Prostate gland (tissue), 2 donors: ENCODE measurements at places on chromosomes 7 and 10.

- no peak for DNase-seq
Observed at GRCh38 chr10:27369880-27370279, 129.3 kb upstream of the ACBD5 start.

DNA sequence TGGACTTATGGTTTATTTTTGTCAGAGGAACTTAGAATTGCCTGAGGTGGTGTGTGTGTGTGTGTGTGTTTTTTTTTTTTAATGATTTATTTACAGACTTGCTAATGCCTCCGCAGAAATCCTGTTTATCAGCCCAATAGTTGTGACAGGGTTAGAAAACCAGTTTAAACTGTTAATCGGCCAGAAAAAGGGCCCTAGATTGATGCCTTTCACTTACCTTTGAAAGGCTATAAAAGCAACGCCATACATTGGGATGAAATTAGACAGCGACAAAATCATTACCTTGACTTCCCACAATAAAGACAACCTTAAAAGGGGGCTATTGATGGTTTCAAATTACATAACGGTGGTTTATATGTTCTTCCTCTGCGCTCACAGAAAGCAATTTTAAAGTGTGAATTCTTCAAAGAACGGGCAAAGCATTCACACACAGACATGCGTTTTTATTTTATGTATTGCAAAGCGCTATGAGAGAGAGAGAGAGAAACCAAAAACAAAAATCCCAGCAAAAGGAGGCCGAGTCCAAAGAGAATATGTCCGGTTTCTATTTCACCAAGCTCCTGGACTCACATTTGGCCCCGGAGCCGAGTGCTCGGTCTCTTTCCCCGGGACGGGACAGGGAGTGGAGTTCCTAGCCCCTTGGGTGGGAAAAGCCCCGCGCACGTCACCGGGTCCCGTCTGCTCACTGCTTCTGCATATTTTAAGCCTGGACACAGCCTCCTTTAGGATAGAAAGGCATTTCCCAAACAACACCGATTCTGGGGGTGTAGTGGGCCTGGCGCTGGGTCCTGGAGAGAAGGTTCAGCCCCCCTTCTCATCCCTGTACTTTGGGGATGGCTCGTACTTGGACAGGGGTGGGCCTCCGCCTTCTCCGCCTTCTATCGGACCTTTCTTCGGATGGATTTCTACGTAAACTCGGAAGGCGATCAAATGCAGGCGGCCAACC is 26.8 kb upstream of the VAX1 start:
- DNase-seq, result no peak

DNA sequence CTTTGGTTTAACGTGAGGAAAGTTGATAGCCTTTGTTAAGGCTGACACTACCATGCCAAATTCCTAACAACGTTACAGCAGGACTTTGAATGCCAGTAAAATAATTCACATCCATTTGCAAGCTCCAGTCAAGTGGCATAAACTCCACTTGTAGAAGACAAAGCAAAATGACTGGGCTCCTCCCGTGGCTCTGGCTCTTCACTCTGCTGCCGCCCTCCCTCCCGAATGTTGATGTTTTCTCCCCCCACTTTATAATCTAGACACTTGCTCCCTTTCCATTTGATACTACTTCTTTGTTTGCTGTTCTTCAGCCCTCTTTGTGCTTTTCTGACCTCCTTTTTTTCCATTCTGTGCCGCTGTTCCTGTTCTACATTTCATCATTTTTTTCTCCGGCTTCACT is 22.8 kb upstream of the ITGB8 start:
- DNase-seq, result no peak

- no peak for DNase-seq
Observed at GRCh38 chr7:77293046-77293445, 93.4 kb upstream of the FGL2 start.

GRCh38 chr7:867001-867405 is 9.4 kb upstream of the GET4 start:
- peak; percentile 82 for DNase-seq

DNA sequence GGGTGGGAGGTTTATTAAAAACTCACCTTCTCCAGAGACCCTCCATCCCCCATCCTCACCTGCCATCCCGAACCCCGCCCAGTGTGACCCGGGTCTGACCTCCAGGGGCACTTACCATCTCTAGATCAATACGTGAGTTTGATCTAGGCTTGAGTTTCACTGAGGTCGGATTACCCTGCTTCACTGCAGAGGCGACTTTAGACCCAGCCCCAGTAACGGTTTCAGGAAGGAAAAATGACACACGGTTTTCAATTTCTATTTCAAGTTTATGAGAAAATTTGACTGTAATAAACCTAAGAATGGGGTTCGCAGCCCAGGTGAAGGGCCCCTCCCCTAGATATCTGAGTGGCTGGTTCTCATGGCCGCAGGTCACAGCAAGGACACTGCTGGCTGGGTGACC is 33.1 kb downstream of the RCC1L start:
- DNase-seq, result no peak

- DNase-seq, result no peak
Observed at GRCh38 chr7:109437957-109438356, 868.3 kb downstream of the DNAJB9 start.

GRCh38 chr10:14838582-14839304 is 637 bp downstream of the HSPA14 start:
- DNase-seq, result peak; percentile 10

GRCh38 chr10:58330431-58330830 is 4.4 kb upstream of the UBE2D1 start:
- DNase-seq, result no peak

DNA sequence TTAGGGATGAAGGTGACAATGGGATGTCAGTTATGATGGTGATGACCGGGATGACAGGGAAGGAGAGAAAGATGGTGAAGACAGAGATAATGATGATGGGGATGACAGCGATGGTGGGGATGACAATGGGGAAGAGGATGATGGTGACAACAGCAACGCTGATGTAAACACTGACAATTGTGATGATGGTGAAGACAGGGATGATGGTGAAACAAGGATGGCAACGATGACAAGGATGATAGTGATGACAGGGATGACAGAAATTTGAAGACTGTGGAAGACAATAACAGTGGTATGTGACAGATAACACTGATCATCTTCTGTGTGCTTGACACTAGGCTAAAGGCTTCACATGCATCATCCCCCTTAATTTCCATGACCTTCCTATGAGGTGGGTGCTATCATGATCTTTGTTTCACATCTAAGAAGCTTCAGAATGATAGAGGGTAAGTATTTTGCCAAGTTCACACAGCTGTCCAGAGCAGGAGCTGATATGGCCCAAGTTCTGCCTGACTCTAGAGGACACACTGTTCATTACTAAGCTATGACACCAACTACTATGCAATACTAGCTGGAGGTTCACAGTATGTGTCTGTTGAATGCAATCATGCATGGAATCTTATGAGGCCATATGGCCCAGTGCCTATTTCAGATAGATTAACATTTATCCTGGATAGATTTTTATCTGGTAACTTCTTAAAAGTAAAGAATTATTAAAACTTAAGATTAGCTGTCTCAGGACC is 105.6 kb downstream of the RNLS start:
- DNase-seq, result no peak

DNA sequence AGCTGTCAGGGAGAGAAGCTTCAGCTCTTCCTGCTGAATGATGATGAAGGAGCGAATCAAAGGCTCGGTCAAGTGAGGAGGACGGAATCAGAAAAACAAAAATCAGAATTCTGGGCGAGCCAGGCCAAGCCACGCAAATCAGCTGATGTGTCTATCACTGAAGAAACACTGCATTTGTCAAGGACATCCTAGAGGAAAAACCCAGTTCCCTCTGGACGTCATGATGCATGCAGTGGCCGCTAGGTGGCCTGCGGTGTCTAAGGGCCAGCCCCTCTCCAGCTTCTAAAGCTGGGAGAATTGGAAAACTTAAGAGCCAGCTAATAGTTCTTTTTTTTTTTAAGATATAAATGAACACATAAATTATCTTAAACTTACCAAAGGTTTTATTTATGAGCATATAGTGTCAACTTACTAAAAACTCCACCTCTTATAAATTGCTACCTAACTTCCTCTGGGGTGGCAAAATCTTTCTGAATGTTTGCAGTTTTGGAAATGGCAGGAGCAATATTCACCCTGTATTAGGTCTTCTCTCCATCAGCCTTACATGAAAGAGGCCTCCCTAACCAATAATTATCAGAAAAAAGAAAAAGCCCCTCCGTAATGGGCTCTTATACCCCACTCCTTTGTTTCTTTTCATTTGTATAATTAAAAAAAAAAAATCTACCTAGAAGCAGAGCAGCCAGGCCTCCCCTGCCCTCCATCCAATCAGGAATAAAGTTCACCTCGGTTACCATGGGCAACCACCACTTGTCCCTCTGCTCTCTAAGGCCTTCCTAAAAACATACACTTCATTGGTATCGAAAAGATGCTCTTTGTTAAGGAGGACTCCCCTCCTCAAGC is 186.8 kb downstream of the USP6NL start:
- DNase-seq, result no peak

GRCh38 chr10:15167411-15168290 is 842 bp downstream of the NMT2 start:
- DNase-seq, result peak; percentile 48

- DNase-seq, result no peak
Observed at GRCh38 chr7:135390829-135391228, 119.1 kb downstream of the CNOT4 start.

DNA sequence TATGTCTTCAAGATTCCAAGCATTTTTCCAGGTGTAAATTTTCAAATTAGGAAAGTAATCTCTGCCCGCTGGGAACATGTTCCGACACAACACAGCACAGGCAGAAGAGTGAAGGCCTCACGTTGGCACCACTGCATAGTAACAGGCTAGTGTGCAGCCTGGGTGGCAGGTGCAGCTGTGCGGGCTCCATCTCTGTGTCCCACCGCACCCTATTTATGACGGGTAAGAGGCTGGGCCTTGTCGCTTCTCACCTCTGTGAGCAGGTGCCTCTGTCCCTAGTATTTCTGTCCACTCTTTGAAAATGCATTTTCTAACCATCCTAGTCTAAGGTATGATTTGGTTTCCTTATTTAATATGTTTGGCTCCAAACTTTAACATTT is 24.1 kb downstream of the VIPR2 start:
- DNase-seq, result no peak

- DNase-seq, result no peak
Observed at GRCh38 chr10:121880895-121881294, 46.9 kb downstream of the ATE1 start.

- no peak for DNase-seq
Observed at GRCh38 chr7:6030988-6031387, at the start of gene ANKRD61. Gene ANKRD61 (plus strand): TSS chr7:6031376. CDS start chr7:6031376, 0 bp downstream.

DNA sequence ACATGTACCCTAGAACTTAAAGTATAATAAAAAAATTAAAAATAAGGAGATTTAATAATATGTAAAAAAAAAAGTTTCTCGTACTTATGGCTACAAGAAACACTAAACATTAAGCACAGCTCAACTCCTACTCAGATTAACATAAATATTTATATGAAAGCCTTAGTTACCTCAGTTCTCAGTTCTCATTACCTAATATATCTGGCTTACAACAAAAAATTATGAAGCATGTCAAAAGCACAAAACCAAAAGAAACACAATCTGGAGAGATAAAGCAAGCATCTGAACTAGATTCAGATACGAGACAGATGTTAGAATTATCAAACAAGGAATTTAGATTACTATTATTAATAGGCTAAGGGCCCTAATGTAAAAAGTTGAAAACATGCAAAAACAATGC is 40.1 kb downstream of the RNF133 start:
- no peak for DNase-seq

DNA sequence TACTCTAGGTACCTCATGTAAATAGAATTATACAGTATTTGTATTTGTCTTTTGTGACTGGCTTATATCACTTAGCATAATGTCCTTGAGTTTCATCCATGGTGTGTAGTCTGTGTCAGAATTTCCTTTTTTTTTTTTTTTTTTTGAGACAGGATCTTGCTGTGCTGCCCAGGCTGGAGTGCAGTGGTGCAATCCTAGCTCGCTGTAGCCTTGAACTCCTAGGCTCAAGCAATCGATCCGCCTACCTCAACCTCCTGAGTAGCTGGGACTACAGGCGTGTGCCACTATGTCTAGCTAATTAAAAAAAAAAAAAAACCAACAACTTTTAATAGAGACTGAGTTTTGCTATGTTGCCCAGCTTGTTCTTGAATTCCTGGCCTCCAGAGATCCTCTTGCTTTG is 89.8 kb upstream of the PODXL start:
- no peak for DNase-seq

DNA sequence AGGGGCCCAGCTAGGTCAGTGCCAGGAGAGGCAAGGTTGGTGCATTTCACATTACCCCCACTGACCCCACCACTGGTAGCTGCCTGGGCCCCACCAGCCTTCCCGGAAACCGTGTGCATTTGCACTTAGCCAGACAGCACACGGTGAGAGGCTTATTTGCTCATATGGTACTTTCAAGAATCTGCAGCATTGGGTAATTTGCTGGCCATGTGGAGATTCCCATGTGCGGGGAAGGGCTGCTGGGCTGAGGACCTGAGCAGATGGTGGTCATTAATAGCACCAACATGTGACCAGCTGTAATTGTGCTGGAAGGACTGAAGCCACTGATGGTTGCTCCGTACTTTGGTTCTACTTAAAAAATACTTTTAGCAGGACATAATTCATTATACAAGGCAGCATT is 323.8 kb downstream of the DPP6 start:
- no peak for DNase-seq

- no peak for DNase-seq
Observed at GRCh38 chr10:73850211-73850610, 24.1 kb downstream of the CAMK2G start.

GRCh38 chr7:14836006-14836405 is 66.5 kb downstream of the DGKB start:
- no peak for DNase-seq

- no peak for DNase-seq
Observed at GRCh38 chr10:11110539-11110938, 92.9 kb downstream of the CELF2 start.

DNA sequence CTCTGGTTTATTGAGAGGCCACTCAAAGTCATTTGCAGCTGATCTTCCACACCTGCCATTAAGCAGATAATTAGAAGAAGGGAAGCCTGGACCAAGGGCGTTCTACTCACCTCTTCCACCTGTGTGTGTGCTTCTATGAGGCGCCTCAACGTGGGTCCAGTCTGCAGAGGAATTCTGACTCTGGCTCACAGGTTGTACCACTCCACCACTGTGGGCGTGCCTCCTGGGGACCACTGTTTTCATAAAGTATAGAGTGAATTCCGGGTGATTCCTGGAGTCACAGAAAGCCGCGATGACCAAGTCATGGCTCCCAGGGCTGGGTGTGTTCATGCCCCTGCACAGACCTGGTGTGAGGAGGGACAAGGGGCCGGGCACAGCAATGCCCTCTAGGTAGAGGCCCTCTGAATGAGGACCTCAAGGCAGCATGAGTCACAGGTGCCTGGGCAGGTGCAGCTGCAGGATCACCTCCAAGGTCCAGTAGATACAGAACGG is 408.3 kb upstream of the MGMT start:
- no peak for DNase-seq

DNA sequence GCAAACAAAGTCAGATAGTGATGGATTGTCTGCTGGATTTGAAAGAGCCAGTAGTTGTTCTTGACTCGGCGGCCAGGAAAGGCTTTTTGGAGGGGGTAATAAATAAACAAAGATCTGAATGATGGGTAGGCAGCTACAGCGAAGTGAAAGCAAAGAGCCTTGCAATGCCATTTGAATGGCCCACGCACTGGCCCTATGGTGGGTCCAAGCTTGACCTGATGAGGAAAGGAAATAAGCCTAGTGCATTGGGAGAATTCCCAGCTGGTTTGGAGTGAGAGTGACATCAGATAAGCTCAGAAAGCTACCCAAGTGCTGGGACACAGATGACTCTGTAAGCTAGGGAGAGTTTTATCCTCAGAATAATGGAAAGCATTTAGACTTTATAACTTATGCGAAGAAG is 365.2 kb downstream of the PLXDC2 start:
- no peak for DNase-seq
